Hepatocyte (in vitro differentiated cells): ENCODE measurements at places on chromosomes 16 and 17. TPM values are rescaled to one million over a fixed set of nuclear protein-coding genes. Genes with fewer than 3 reads are reported as not detected.

DNA sequence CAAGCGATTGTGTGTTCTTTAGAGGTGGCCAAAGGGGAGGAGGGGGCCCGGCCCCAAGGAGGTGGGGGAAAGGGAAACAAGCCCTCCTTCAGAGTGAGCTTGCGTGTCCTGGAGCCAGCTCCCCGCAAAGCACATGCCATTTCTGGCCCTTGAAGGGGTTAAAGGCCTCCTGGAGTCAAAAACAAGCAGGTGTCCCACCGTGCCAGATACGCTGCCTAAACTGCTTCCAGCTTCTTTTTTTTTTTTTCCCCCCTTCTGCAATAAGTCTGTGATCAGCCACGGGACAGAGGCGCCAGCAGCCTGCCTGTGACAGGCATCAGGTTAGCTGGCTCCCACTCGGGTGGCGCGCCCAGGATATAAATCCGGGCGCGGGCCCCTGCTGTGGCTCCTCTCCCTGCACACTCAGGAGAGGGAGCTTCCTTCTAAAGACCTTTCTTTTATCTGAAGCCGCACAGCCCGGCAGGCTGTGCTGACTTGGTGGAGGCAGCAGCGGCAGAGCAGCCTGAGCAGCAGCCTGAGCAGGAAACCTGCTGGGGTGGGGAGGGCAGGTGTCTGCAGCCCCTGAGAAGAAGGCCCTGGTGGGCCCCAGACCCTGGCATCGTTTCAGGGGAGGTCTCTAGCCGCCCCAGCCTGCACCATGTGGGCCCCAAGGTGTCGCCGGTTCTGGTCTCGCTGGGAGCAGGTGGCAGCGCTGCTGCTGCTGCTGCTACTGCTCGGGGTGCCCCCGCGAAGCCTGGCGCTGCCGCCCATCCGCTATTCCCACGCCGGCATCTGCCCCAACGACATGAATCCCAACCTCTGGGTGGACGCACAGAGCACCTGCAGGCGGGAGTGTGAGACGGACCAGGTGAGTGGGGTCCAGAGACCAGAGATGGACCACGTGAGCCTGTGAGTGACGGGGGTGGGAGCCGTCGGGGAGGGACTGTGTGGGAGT, at the start of gene WFIKKN2:
Gene WFIKKN2 (plus strand): TSS at position 286 of the 934 bp plus-strand sequence. CDS start 352 bp downstream, at position 638.
- DNase-seq = no peak

- DNase-seq = no peak
Measured at GRCh38 chr16:21097151-21097550, 53.5 kb downstream of the DNAH3 start.

KRTAP3-1 gene
- not detected in 2 replicates for total RNA-seq

CCL1 gene
- not detected in 2 replicates for total RNA-seq

OR1F1 gene
- total RNA-seq = not detected in 2 replicates

SLFN13 gene
- total RNA-seq = 3.9 and 5.5 TPM in 2 replicates

GRCh38 chr17:66920435-66920834, 44.1 kb upstream of the CACNG4 start:
- DNase-seq = no peak

DNA sequence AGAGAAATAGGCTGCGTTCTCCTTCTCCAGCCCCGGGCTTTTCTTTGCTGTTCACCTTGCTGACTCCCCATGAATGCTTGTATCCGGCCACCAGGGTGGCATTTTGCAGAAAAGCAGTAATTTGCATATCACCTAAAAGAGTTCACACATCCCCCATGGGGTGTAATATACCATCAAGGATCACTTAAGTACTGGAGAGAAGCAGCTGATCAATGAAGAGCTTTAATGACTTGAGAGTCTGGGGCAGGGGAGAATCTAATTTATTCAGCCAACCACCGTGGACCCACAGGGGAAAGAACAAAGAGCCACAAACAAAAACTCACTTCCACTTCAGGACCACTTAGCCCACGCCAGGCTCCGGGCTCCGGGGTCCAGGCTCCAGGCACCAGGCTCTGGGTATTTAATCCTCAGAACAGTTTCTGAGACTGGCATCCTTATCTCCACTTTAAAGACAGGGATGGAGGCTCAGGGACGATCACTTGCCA, 33.9 kb upstream of the SEC14L1 start:
- no peak for DNase-seq

DNA sequence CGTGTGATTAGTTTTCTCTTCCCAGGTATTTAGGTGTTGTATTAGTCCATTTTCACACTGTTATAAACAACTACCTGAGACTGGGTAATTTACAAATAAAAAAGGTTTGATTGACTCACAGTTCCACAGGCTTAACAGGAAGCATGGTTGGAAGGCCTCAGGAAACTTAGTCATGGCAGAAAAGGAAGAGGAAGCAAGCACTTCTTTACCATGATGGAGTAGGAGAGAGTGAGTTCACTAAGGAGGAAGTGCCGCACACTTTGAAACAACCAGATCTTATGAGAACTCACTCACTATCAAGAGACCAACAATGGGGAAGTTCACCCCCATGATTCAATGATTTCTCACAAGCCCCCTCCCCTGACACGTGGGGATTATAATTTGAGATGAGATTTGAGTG, 1343.7 kb upstream of the GOT2 start:
- DNase-seq = no peak

- DNase-seq = peak; percentile 86
Measured at GRCh38 chr17:73770115-73770848, 126.0 kb upstream of the SDK2 start.

GRCh38 chr16:86609115-86609514, 30.8 kb downstream of the FOXL1 start:
- DNase-seq = no peak

DNA sequence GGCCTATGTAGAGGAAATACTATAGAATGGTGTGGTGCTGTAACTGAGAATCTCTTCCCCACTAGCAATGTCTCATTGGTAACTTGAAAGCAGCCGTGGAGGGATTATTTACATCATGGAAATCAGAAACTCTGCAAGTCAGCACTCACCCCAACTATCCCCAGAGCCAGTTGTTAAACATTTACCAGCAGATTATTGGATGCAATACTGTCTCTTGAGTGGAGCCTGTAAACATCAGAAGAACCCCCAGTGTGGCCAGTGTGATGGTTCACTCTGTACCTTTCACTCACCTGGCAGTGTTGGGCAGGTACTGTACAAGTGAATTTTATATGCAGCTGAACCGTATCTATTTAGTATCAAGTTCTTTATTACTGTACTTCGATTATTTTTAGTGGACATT, 299.8 kb upstream of the SALL1 start:
- DNase-seq = peak; percentile 44
